ENCODE measurements at places on chromosomes 4 and X.

- DNase-seq = no peak
These were observed 158.1 kb downstream of the FHIP1A start for GRCh38 chr4:151567056-151567455.

- no peak for DNase-seq
These were observed 595.7 kb upstream of the POU3F4 start for GRCh38 chrX:82912382-82912781.

- DNase-seq = no peak
These were observed 60.7 kb upstream of the ABCG2 start for GRCh38 chr4:88219099-88219498.

DNA sequence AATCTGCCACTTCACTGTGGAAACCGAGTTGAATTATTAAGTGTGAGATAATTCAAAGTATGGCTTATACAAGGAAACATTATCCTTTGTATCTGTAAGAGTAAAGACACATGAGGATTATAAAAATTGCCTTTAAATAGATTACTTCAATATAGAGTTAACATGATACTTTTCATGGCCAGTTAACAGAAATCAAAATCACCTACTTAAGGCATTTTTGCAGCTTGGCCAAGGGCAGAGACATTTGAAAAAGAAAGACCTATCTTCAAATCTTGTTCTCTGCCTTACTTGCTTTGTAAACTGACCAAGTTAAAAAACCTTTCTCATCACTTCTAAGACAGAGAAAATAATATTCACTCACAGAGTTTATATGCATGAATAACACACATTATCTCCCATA is 44.9 kb upstream of the GUCY1B1 start:
- no peak for DNase-seq

- DNase-seq = no peak
These were observed 295.7 kb downstream of the GPAT3 start for GRCh38 chr4:83831588-83831987.

DNA sequence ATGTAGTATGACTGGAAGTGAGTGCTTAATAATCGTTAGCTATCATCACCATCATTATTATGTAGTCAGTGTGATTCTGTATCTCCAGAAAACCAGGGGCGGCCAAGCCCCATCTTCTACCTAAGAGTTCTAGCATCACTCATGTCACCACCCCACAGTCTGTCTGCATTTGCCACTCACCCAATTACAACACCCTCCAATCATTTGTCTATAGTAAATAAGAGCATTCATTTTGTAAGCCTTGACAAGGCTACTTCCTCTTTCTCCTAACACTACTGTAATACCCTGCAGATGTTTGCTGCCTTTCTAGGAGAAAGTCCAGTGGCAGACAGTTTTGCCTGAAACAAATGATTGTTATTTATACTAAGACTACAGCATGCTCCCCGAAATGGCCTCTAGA is 15.8 kb upstream of the IL21 start:
- no peak for DNase-seq

GRCh38 chrX:125089761-125090445 is 229.8 kb upstream of the TEX13C start:
- no peak for DNase-seq
